ENCODE measurements at places on chromosomes 13 and 19.

- DNase-seq = no peak
These were observed 66.6 kb upstream of the OLFM4 start for GRCh38 chr13:52961987-52962386.

- no peak for DNase-seq
These were observed 5.9 kb downstream of the CEACAM19 start for GRCh38 chr19:44677019-44677811.

GRCh38 chr13:113947311-113948033 is 26.4 kb downstream of the C13orf46 start:
- DNase-seq = peak; percentile 88

DNA sequence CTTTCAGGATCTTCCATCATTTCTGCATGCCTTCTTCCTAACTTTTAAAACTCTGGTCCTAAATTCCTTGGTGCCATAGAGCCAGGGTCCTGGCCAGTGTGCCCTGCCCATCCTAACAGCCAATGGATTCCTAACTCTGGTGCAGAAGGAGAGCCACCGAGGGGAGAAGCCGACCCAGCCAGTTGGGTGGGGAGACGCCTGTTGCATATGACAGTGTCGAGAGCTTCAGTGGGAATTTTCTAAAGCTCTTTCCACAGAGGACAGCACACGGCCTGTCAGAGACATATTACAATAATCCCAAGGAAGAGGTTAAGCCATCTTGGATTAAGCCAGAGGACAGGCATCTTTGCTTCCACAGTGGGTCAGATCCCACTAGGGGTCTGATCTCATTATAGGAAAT is 180.4 kb downstream of the ZNF536 start:
- DNase-seq = no peak

DNA sequence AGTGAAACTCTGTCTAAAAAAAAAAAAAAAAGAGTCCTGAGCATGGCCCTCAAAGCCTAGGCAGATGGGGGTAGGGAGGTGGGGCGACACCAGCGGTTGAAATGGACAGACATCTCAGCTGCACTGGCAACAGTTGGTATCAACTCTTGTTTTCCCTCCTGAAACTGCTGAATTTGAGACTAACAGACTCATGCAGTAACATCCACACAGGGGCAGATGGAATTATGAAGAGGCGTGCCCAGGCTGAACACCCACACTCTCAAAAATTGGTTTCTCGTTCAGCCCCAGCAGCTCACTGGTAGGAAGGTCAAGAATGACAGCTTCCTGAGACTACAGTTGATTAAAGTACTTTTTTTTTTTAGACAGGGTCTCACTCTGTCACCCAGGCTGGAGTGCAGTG is 24.1 kb downstream of the PBX4 start:
- DNase-seq = no peak

DNA sequence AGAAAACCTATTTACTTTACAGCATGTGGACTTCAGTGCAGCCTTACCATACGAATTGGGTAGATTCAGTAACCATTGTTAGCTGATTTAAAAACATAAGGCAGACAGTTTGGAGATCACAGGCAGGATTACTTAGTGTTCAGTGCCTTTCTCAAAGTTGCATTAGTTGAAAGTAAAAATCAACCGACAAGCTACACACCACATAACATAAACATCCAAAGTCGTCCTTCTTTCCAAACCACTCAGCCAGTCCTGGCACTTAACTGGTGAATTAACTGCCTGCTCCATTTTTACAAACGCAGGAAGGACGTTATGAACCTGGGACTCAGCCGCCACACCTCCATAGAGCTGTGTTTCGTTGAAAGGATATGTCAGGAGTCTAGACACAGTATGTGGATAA is 91.4 kb downstream of the COL4A1 start:
- no peak for DNase-seq

- no peak for DNase-seq
These were observed 56.6 kb downstream of the MBNL2 start for GRCh38 chr13:97278435-97279411.

DNA sequence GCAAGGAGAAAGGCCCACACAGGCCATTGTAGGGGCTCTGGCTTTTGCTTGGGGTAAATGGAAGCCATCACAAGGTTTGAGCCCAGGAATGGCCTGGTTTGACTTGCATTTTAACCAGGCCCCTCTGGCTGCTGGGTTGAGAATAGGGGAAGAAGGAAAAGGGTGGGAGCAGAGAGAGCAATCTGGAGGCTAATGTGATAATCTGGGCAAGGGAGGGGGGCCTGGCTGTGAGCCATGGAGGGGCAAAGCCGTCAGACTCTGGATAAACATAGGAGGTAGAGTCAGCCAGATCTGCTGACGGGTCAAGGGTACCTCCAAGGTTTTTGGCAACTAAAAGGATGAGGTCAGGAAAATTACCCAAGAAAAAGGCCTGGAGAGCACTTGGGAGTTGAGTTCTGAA is 41.6 kb downstream of the RFX2 start:
- DNase-seq = peak; percentile 75

- no peak for DNase-seq
These were observed 308.3 kb downstream of the DNAJC15 start for GRCh38 chr13:43331672-43332071.

- no peak for DNase-seq
These were observed 668.6 kb upstream of the SLC10A2 start for GRCh38 chr13:103734837-103735236.

- DNase-seq = no peak
These were observed 171.5 kb downstream of the DLEU7 start for GRCh38 chr13:50672025-50672424.

- DNase-seq = no peak
These were observed 3.9 kb upstream of the RCBTB2 start for GRCh38 chr13:48536621-48537250.

DNA sequence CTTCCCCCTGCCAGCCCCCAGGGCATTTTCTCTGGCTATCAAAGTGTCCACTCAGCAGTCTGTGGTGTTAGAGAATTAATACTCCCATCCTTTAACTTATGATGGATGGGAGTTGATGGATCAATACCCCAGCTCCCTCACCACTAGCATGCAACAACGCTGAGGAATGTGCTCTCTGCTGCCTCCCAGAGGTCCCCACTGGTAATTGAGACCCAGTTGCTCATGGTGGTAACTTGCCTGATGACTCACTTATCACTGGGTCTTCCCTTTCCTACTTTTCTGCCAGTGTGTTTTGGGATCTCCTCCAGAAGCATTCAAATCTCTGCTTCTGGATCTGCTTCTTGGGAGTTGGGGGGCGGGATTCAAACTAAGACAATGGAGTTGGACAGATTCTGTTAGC is 20.3 kb upstream of the CACNA1A start:
- DNase-seq = no peak

- DNase-seq = no peak
These were observed 438.6 kb downstream of the COG6 start for GRCh38 chr13:40094056-40094455.

GRCh38 chr13:95788100-95788463 is 111.1 kb downstream of the DNAJC3 start:
- no peak for DNase-seq

DNA sequence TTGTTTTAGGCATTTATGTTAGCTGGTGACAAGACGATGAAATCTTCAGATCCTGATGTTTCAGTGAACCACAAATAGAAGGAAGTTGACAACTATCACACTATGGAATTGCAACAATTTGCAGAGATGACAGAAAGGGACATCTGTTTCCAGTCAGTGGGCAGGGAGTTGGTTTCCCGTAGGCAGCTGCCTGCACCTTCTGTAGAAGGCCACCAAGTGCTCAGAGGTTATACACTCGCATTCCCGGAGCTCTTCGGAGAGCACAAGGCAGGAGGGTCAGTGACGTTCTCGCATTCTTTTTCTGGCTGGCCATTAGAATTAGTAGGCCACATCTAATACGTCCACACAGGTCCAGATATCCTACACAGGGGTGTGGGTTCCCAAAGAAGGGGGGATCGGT is 129.4 kb downstream of the SHISA2 start:
- no peak for DNase-seq

DNA sequence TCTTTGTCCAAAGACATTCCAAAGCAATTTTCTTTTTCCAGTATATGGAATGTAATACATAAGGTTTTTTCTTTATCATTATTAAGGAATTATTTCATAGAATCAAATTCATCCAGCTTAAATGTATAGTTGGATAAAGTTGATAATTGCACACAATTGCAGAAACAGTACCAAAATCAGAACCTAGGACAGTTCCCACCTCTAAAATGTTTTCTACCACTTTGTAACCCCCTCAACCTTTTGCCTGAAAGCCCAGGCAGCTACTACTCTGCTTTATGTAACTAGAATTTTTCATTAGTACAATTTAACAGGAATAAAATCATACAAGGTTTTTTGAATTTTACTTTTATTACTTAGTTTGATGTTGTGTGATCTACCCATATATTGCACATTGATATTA is 98.0 kb downstream of the PRR20E start:
- no peak for DNase-seq

DNA sequence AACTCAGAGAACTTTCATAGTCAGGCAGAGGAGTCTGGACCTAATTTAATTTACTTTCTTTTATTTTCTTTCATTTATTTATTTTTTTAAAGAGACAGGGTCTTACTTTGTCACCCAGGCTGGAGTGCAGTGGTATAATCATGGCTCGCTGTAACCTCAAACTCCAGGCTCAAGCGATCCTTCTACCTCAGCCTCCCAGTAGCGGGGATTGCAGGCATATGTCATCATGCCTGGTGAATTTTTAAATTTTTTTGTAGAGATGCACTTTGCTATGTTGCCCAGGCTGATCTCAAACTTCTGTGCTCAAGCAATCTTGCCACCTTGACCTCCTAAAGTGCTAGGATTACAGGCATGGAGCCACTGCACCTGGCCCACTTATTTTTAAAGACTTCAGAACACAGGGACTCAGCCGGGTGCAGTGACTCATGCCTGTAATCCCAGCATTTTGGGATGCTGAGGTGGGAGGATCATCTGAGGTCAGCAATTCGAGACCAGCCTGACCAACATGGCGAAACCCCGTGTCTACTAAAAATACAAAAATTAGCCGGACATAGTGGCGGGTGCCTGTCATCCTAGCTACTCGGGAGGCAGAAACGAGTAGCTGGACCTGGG is 50.6 kb downstream of the KLF5 start:
- no peak for DNase-seq

DNA sequence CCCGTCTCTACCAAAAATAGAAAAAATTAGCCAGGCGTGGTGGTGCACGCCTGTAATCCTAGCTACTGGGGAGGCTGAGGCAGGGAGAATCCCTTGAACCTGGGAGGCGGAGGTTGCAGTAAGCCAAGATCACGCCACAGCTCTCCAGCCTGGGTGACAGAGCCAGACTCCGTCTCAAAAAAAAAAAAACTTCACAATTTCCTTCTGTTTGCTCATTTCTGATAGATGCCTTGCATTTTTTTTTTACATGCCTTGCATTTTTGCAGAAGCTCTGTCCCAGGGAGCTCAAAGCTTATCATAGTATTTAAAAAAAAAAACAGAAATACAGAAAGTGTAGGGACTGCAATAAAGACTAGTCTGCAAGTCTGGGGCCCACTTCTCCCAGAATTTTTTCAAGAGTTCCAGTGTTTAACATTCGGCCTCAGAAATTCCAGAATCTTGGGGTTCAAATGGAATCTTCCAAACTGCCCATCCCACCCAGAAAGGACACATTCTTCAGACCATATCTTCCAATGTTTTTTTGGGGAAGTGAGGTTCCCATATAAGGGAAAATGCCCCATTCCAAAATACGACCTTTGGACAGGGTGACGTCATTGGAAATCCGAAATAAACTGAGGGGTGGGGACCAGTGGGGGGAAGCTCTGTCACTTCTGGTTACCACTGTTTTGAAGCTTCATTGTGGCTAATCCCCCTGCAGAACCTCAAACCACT is 17.2 kb upstream of the RAB8A start:
- no peak for DNase-seq

DNA sequence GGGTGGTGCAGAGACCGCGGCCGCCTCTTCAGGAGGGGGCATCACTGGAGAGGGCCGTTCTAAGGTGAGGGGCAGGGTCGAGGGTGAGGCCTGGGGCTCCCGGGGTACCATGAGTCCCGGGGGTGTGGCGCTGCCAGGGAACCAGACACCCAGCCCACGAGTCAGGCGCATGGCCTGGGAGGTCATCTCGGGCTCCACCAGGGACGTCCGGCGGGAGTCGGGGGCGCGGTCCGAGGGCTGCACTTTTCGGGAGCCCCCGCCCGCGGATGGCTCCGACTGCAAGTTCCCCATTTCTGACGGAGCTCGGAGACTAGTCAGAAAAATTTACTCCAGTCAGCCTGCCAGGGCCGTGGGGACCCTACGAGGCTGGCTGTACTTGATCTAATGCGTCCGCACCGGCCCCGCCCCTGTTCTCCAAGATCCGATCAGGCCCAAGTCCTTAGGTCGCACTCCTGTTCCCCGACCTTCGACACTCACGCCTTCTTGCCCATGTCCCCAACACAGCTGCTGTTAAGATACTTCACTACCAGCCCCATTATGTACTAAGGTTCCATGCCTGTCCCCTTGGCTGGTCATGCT is 774 bp downstream of the GGN start:
- DNase-seq = no peak

- no peak for DNase-seq
These were observed 86.1 kb downstream of the FRY start for GRCh38 chr13:32117701-32118100.

- DNase-seq = no peak
These were observed 131.9 kb upstream of the IRS2 start for GRCh38 chr13:109918179-109918711.

DNA sequence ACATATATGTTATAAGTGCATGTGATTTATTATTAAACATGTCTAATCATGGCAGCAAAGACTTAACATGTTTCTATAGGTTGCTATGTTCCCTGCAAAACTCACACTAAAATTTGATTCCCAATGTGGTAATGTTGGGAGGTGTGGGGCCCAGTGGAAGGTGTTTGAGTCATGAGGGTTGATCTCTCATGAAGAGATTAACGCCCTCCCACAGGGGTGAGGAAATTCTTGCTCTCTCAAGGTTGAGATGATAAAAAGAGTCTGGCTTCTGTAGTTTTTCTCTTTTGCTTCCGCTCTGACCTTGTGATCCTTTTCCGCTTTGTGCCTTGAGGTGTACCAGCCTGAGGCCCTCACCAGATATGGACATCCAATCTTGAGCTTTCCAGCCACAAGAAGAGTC is 737.5 kb upstream of the SLITRK5 start:
- no peak for DNase-seq

DNA sequence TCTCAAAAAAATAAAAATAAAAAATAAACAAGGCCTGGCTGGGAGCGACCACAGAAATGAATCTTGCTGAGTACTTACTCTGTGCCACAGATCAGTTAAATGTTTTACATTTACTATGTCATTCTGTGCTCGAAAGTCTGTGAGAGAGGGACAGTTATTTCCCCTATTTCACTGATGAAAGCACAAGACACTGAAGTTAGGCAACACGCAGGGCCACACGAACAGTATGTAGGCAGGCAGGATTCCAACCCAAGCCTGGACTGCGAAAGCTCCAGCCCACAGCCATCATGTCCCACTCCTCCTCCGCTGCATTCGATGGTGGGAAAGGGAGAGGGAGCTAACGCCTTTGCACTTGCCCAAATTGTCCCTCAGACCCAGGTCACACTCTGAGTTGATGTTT is 34.2 kb downstream of the RUBCNL start:
- DNase-seq = no peak

- no peak for DNase-seq
These were observed 20.3 kb upstream of the GGACT start for GRCh38 chr13:100608906-100609305.

Measured in posterior vena cava (tissue), 2 donors.